ENCODE measurements at places on chromosomes 7 and 10.

DNA sequence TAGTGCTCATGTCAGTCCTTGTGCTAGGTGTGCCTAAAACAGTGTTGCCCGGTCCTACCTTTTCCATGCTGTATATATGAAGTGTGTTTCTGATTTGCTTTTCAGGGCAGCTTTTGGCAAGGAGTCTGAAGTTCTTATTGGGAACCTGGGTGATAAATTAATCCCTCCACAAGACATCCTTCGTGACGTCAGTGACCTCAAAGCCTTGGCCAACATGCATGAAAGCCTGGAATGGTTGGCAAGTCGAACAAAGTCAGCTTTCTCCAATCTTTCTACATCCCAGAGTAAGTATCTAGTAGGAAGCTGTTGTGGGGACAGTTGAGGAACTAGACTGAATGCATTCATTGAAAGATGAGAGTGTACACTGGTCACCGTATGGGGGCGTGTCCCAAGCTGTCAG, 189.4 kb upstream of the LRGUK start:
- no peak for DNase-seq

DNA sequence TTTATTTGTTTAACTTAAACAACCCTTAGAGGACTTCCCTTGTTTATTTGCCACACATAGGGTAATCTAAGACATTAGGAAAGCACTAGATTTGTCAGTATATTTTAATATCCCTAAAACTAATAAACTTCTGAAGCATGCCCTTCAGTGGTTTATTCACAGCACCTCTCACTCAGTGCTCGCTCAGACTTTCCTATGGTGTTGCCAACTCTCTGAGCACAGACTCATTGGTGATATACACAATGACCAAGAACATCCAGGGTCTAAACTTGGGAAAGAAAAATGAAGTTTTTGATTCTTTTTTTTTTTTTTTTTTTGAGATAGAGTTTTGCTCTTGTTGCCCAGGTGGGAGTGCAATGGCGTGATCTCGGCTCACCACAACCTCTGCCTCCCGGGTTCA, 82.2 kb downstream of the RAB11FIP2 start:
- no peak for DNase-seq

- DNase-seq, result no peak
These were observed 260.3 kb downstream of the AHR start for GRCh38 chr7:17558558-17559332.

DNA sequence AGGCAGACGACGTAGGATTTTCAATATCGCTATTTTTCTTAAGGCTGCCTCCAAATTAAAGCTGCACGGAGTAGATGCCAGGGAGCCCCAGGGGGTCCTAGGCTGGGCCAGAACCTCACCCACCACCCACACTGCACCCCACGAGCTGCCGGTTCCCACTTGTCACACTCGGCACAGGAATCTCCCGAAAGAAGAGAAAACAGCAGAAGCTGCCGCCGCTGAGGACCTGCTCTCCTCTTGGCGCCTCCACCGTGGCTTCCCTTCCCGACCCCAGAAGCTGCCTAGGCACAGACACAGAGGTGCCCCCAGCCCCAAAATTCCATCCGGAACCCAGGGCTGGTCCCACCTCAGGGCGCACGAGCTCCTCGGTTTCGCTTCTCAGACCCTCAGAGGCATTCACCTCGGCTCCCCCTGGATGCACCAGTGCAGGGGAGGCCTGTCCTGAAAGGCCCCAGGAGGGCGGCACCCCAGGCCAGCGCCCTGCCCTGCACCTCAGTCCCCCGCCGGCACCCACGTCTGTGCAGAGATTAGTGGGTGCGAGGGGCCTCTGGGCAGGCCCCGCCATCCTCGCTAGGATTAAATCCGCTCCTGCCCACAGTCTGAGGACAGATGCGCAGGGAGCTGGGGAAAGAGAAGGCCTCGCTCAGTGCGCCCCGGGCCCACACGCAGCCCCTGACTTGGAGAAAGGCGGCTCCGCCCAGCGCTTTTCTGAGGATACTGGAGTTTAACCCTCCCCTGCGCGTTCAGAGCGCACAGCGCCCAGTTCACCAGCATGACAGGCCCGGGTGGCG, 99.2 kb downstream of the PTPRN2 start:
- DNase-seq, result no peak

DNA sequence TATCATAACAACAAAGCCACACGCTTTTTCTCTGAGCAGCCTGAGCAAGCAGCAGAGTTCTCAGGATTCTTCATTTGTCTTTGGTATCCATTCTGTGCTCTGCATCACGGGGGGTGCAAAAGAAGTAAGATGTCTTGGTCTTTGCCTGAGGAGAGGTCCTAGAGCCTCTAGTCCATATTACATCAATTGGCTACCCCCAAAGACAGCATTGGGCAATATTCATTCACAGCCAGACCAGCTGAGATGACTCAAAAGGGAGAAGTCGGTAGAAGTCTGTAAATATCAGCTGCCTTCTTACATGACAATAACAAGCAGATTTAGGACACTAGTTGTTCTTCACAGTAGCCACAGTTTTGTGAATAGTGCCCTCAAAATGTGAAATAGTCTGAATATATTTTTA, 66.6 kb downstream of the FZD1 start:
- no peak for DNase-seq

DNA sequence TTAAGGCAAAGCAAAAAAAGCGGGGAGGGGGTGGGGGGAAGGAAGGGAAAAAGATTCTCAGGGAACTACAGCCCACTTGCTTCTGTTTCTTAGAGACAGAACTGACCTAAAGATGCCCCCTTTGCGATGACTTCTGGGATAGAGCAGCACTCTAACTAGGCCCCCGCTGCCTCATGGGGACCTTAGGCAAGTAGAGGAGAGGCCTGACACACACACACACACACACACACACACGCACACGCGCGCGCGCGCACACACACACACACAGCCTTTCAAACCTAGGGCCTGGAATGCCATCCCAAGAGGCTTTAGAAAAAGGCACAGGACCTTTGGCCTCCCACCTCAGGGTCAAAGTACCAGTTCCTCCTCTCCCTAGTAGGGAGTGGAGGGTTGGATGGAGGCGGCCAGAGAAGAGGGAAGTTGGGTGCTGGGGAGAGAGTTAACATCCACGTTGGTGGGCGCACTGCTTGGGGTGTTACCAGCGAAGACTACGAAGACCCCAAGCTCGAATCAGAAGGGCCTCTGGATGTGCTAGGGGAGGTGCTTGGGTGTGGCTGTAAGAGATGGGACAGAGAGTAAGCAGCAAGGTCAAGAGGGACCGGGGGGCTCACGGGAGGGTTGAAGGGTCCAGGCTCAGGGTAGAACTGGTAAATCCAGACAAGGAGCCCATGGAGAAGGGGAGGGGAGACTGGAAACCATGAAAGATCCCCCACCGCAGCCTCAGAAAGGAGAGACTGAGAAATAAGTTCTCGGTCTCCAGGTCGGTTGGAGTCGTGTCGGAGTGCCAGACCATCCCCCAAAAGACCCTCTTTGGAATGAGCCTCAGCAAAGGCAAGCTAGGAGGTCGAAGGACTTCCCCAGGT, 1.2 kb upstream of the COL1A2 start:
- DNase-seq, result no peak

DNA sequence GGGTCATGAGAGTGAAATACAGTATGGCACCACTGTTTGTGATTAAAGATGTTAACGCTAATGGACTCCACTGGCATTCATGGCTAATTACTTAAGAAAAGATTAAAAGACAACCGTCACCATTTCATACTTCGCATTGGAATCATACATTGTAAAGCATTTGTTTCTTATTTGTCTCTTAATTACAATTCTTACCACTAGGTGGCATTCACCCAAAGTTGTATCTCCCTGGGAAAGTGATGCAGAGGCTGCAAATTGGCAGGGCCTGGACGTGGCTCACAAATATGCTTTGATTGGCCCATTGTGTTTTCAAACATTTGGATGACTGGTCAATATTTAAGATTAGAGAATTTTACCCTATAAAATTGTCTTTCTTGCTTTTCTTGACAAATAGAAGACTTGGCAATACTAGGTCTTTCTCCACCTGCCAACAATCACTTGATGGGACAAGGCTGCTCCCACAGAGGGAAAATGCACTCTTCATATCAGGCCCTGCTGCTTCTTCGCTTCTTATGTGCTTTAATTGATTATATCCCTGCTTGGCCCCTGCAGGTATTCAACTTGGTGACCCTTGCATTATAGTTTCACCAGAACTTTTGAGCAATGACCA, 72.1 kb upstream of the STARD3NL start:
- DNase-seq, result no peak

DNA sequence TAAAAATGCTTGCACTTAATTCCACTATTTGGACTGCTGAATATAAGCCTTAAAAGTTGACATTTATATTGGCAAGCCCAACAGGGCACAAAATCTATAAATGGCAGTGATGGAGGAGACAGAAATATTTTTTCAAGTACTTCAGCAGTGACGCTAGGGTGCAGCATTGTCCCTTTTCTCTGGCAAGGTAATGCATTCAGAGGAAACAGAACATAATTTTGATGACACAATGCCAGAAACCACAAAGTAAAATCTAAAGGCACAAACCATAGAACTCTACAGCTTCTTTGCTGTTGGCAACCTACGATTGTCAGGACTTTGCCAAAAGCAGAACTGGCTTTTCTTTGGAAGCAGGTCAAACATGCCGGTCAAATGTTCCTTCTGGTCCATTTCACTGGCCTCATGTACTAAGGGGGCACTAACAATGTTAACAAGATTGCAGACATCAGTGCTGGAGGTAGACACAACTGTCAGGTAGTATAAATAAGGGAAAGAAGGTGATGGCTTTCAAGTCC, 30.9 kb upstream of the FAM133B start:
- DNase-seq, result peak; percentile 78

DNA sequence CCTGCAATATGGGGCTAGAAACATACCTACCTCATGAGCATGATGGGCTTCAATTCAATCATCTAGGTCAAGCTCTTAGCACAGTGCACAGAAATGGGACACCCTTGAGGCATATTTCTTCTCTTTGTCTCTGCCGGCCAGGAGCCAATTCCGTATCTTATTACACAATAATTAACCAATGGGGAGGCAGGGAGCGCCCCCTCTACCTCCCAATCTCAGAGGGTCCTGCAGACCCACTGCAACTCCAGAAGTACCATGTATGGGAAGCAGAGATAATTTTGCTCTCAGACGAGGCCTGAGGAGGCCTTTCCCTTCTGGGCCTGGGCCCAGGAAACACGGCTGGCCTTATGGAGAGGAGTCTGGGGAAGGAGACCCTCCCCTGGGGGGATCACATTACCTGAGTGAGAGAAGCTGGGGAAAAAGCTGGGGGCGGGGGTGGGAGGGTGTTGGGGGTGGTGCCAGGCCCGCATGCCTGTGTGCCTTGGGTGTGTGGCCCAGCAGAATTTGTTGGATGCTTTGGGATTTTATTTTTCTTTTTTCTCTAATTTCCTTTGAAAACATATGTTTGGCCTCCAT, 155.5 kb downstream of the UBE2H start:
- DNase-seq, result no peak

DNA sequence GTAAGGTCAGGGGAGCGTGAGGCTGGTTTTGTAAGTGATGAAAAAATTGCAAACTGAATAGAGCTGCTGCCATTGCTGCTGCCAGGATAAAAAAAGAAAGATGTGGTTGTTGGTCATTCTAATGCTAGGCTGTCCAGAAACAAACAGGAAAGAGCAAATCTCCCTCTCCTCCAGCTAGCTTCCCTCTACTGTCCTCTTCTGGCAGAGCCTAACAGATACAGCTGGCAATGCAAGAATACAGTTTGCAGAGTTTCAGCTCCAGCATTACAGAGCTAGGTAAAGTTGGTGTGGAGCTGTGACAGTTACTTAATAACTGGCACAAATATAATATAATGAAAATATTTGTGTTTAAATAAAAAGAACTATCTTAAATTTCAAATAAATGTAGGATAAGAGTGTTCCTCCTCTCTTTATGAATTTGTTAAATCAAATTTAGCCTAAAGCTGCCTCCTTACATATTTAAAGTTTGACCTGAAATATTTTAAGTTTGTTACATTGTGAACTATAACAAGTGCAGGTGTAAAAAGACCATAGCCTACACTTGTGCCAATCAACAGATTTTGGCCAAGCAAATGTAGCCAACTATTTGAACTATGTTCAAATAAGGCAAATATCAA, 407.7 kb downstream of the SH2D4B start:
- DNase-seq, result no peak

DNA sequence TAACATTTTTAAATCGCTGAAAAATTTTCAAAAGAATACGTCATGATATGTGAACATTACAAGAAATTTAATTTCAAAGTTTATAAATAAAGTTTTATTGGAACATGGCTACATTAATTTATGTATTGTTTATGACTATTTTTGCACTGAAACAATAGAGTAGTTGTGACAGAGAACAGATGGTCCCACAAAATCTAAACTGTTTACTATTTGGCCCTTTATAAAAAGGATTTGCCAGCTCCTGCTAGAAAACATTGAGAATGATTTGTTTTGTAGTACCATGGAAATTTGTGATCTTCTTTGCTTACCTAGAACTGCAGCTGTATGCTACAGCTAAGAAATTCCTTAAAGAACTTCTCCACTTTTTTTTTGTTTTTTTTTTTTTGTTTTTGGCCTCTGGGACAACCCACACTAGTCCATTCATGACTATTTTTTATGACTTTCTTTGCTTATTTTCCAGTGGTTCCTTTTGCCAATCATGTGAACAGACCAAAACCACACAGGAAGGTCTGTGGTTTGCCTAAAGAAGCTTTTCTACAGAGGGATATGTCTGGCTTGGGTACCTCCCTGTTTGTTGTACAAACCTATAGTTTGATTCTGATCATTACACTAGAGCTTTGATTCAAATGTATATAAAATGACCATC, 55.7 kb downstream of the ST7 start:
- no peak for DNase-seq

DNA sequence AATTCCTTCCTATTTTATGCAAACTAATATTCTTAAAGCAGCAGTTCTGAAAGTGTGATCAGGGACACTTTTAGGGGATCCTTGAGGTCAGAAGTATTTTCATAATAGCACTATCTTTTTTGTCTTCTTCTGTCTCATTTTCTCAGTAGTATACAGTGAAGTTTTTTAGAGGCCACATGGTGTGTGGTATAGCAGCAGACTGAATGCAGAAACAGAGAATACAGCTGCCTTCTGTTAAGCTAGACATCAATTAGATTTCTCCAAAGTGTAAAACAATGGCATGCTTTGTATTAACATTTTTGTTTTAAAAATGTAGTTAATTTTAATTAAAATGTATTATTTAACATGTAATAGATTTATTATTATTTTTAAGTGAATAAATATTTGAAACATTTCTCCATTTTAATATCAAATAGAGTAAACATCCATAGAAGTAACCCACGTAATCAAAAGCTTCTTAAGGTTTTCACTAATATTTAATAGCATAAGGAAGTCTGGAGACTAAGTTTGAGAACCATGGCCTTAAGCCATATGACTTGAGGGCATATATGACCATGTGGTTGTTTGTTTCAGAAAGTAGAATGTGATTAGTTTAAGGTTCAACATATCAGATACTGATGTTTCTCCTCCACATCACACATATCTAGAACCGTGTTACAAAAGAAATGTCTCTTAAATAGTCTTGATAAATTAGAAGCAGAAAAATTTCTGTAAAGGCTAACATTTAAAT, 94.0 kb downstream of the PRKG1 start:
- no peak for DNase-seq
